ENCODE measurements at places on chromosomes 5 and 9. TPM values are rescaled to one million over a fixed set of nuclear protein-coding genes. Genes with fewer than 3 reads are reported as not detected.

- H3K27me3 ChIP-seq, result peaks cover 20% of the 10 kb centered on the region
- H3K36me3 ChIP-seq, result no peaks in the 10 kb centered on the region
These were observed 37.9 kb downstream of the AHRR start for GRCh38 chr5:359301-359897.

Gene ANXA6
- 8.8 TPM for polyA plus RNA-seq

- no peaks in the 10 kb centered on the region for H3K4me1 ChIP-seq
- H3K36me3 ChIP-seq, result no peaks in the 10 kb centered on the region
- DNase-seq, result peak; percentile 25
- no peaks in the 10 kb centered on the region for H3K27me3 ChIP-seq
- no peak overlapping the region for H3K27ac ChIP-seq
- no peak overlapping the region for H3K4me3 ChIP-seq
These were observed 128.4 kb upstream of the TRPM3 start for GRCh38 chr9:71249729-71250317.

Gene CORO2A
- polyA plus RNA-seq, result 18.0 TPM

- no peak overlapping the region for H3K27ac ChIP-seq
- no peak for DNase-seq
- no peak overlapping the region for H3K4me3 ChIP-seq
- peaks cover 18% of the 10 kb centered on the region for H3K4me1 ChIP-seq
- H3K36me3 ChIP-seq, result 0 out of 3 replicates have a peak, but pooled peaks cover 2% of the 10 kb centered on the region
These were observed 5.2 kb downstream of the F2R start for GRCh38 chr5:76720988-76721569.

DNA sequence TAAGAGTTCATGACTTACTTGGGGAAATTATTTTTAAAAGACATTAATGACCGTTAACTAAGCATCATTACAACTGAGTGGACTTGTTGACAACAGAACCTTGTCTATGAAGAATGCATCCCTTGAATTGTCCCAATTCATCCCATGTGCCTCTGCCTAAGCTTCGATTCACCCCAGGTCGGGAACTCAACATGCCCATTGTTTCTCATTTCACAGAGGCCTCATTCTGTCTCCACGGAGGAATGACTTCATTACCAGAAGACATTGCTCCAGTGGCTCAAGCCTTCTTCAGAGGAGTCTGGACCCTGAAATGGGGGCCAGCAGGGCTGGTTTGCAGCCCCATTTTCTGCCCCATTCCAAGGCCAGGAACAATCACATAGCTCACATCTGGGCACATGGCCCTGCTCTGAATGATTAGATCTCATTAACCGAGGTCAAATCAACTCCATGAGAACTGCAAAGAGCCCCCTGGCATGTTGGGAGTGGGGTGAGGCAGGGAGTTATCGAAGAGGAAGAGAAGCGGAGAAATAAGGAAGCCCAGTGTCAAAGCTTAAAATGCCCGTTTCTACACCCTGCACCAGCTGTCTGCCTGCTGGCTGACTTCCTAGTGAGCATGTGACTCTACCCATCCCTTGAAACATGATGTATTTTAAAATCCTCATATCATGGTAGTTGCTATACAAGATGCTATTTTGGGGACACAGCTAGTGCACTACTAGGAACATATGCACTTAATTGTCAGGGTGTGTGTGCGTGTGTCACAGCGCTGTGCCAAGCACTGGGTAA, 137.3 kb downstream of the LHFPL2 start:
- no peak for DNase-seq
- H3K4me1 ChIP-seq, result peaks cover 29% of the 10 kb centered on the region
- H3K27ac ChIP-seq, result no peak overlapping the region
- no peak overlapping the region for H3K4me3 ChIP-seq
- H3K36me3 ChIP-seq, result no peaks in the 10 kb centered on the region
- H3K27me3 ChIP-seq, result no peaks in the 10 kb centered on the region

Gene CCL27
- 0.53 TPM for polyA plus RNA-seq

Gene TAL2
- 0.21 TPM for polyA plus RNA-seq

Gene DRD1
- polyA plus RNA-seq, result not detected

Gene SH3RF2
- polyA plus RNA-seq, result 0.05 TPM

Gene LEAP2
- 2.3 TPM for polyA plus RNA-seq

Gene BTNL3
- 0.44 TPM for polyA plus RNA-seq

DNA sequence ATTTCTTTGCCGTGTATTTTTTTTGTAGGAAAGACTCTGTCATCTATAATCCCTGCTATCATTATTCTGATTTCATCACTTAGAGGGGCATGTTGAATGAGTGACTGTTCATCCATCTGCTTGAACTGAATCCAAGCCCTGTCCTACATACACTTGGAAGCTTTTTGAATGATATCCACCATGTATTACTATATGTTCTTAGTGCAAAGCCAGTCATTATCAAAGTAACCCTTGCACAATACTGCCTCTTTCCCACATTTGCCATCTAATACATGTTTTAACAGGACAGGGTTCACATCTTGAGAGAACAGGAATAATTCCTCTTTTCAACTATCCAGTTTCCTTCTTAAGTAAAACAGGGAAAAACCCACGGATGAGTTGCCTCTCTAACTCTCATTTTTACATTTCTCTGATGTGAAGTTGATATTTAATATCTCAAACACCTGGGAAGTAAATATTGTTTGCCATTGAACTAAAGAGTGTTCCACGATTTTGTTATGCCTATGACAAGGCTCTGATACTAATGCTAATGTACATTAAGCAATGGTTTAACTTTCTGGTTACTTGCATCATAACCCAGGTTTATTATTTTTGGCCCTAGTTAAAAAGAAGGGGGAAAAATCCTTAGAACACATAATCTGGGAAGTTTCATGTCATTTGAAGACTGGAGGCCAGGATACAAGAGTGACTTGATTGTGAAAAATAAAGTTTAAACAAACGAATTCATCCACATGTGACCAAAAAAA, 103.7 kb upstream of the TARS1 start:
- no peaks in the 10 kb centered on the region for H3K36me3 ChIP-seq
- H3K4me1 ChIP-seq, result no peaks in the 10 kb centered on the region
- no peaks in the 10 kb centered on the region for H3K27me3 ChIP-seq

- H3K27ac ChIP-seq, result no peak overlapping the region
- peaks cover 11% of the 10 kb centered on the region for H3K4me1 ChIP-seq
- no peaks in the 10 kb centered on the region for H3K36me3 ChIP-seq
- H3K4me3 ChIP-seq, result no peak overlapping the region
- no peaks in the 10 kb centered on the region for H3K27me3 ChIP-seq
These were observed 25.9 kb upstream of the ANKRD55 start for GRCh38 chr5:56259002-56259511.

DNA sequence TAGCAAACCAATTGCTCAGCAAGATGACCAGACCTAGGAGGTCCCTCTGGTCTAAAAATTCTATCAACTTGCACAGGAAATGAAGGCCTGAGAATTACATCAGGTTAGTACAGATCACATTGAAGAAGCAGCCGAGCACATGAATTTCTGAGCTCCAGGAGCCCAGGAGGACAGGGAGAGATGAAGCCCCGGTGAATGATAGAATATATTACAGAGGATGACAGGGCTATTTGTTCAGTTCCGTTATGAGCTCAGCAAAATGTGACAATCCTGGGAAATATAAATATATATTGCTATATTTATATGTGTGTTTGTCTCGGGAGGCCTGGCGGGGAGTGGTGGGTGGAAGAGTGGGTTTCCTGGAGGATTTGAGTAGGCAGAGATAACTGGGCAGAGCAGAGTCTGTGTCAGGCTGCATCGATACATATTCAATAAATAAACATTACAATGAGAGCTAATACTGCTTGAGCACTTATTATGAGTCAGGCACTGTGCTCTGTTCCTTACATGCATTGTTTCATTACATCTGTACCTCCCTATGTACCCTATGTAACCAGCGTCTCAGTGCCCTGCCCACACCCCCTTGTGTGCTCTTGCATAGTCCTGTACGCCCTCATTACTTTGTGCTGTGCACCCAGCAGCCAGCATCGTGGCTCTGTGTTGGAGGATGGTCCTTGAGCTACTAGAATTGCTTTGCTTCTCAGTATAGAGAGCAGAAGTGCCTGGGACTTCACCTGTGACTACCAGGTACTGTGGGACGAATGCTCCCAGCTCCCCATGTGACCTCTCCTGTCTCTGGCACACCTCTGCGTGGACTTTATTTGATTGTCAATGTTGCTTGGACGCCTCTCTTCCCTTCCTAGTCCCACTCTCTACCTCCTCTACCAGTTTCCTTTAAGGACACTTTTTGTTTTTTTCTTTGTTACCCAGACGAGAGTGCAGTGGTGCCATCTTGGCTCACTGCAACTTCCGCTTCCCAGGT, 58.1 kb upstream of the KLF9 start:
- no peak for DNase-seq
- no peaks in the 10 kb centered on the region for H3K36me3 ChIP-seq
- H3K4me1 ChIP-seq, result peaks cover 2% of the 10 kb centered on the region

DNA sequence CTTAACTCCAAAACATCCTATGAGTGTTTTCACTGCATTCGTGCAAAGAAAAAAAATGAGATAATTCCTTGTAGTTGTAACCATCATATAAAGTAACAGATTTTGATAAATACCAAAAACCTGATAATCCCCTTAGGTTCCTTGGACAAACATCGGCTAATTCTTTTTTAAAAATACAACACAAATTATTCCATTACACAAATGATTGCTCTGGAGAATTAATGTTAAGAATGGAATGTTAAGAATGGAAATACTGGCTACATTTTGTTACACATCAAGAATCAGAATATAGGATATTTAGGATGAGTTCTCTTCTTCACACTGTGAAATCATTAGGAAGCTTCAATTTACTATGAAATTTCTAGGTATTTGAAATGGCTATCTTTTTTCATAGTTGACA, 139.4 kb downstream of the LPAR1 start:
- H3K4me1 ChIP-seq, result no peaks in the 10 kb centered on the region
- no peaks in the 10 kb centered on the region for H3K27me3 ChIP-seq
- DNase-seq, result no peak
- no peak overlapping the region for H3K27ac ChIP-seq

Gene SGCD
- not detected for polyA plus RNA-seq

DNA sequence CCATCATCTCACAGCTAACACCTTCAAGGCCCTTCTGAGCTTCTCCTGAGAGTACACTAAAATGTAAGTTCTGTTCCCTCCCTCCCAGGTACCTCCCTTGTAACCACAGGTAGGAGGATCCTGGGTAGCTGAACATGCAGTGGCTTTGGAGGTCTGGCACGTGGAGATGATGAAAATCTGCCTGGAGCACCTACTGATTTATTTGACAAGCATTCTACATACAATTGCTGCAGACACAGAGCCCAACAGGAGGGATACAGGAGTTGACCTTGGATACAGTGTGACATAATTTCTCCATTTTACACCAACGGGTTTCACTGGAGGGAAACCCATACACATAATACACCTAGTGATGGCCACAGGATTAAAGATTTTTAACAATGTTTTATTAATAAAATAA, 478.7 kb downstream of the SEMA5A start:
- DNase-seq, result no peak
- no peak overlapping the region for H3K27ac ChIP-seq
- no peaks in the 10 kb centered on the region for H3K27me3 ChIP-seq
- no peak overlapping the region for H3K4me3 ChIP-seq
- no peaks in the 10 kb centered on the region for H3K4me1 ChIP-seq
- no peaks in the 10 kb centered on the region for H3K36me3 ChIP-seq

Gene GPR150
- not detected for polyA plus RNA-seq

Gene BTNL9
- polyA plus RNA-seq, result 88.7 TPM

- no peak overlapping the region for H3K4me3 ChIP-seq
- no peak for DNase-seq
- H3K4me1 ChIP-seq, result no peaks in the 10 kb centered on the region
- no peaks in the 10 kb centered on the region for H3K36me3 ChIP-seq
- no peaks in the 10 kb centered on the region for H3K27me3 ChIP-seq
- no peak overlapping the region for H3K27ac ChIP-seq
These were observed 256.4 kb upstream of the CDH6 start for GRCh38 chr5:30937070-30937469.

DNA sequence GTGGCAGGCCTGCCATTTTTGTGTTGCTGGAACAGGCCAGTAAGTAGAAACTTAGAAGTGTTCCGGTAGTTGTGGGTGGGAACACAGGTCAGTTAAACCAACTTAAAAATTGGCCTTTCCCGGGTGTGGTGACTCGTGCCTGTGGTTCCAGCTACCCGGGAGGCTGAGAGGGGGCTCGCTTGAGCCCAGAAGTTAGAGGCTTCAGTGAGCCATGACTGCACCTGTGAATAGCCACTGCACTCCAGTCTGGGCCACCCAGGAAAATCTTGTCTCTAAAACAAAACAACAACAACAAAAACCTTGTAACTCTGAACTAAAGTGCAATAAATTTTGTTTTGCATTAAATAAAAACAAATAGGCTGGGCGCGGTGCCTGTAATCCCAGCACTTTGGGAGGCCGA, 1.4 kb upstream of the NHP2 start:
- peaks cover 27% of the 10 kb centered on the region for H3K36me3 ChIP-seq
- no peak overlapping the region for H3K27ac ChIP-seq
- no peak overlapping the region for H3K4me3 ChIP-seq
- no peak for DNase-seq

Gene TAF11L10
- polyA plus RNA-seq, result 0.20 TPM

- peak overlapping the region; percentile 60 for H3K4me3 ChIP-seq
- H3K36me3 ChIP-seq, result peaks cover 39% of the 10 kb centered on the region
- peaks cover 12% of the 10 kb centered on the region for H3K4me1 ChIP-seq
- peak; percentile 54 for DNase-seq
- no peaks in the 10 kb centered on the region for H3K27me3 ChIP-seq
These were observed 3.2 kb upstream of the ARL15 start for GRCh38 chr5:54313311-54314270.

- no peaks in the 10 kb centered on the region for H3K36me3 ChIP-seq
- no peak for DNase-seq
- H3K27me3 ChIP-seq, result no peaks in the 10 kb centered on the region
- H3K4me3 ChIP-seq, result no peak overlapping the region
These were observed 141.0 kb downstream of the AGTPBP1 start for GRCh38 chr9:85600675-85601263.

Gene SLC6A3
- polyA plus RNA-seq, result not detected

- peaks cover 98% of the 10 kb centered on the region for H3K36me3 ChIP-seq
- H3K27ac ChIP-seq, result no peak overlapping the region
- no peaks in the 10 kb centered on the region for H3K4me1 ChIP-seq
- no peaks in the 10 kb centered on the region for H3K27me3 ChIP-seq
- no peak overlapping the region for H3K4me3 ChIP-seq
These were observed 21.0 kb downstream of the MACROH2A1 start for GRCh38 chr5:135377751-135378680.

Gene SHISAL2B
- not detected for polyA plus RNA-seq

DNA sequence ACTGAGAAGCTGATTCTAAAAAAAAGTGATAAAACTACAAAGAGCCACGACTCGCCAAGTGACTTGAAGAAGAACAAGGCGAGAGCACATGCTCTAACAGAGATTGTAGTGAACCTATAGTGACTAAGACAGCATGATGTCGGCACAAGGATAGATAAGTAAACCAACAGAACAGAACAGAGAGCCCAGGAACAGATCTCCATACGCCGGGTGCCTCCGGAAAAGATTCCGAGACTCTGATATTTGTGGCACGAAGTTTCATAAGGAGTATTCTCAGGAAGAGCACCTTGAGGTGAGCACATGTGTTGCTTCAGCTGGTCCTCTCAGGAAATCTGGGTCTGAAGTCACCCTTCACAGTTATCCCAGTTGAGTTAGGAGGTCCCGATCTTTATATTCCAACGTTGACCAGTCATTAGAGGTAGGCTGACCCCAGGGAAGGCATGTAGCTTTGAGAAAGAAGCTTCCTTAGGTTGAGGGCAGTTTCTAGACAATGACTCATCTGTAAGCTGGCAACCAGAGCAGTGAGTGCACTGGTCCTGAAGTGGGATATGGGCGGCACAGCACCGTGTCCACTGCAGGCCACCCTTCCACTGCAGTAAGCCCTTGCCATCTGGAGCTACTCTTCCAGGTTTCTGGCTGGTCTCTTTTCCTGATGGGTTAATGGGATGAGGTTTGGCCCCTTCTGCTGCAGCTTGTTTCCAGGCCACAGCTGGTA, 13.6 kb upstream of the CLK4 start:
- H3K4me3 ChIP-seq, result no peak overlapping the region
- no peaks in the 10 kb centered on the region for H3K4me1 ChIP-seq
- H3K27ac ChIP-seq, result no peak overlapping the region
- DNase-seq, result no peak
- H3K27me3 ChIP-seq, result peaks cover 35% of the 10 kb centered on the region
- H3K36me3 ChIP-seq, result no peaks in the 10 kb centered on the region

Data from K562 (cell line).